ENCODE measurements at places on chromosomes 5 and 9.

GRCh38 chr5:151595411-151595826, 4.3 kb upstream of the FAT2 start:
- DNase-seq: no peak

GRCh38 chr5:109711673-109712072, 21.9 kb downstream of the MAN2A1 start:
- no peak for DNase-seq

DNA sequence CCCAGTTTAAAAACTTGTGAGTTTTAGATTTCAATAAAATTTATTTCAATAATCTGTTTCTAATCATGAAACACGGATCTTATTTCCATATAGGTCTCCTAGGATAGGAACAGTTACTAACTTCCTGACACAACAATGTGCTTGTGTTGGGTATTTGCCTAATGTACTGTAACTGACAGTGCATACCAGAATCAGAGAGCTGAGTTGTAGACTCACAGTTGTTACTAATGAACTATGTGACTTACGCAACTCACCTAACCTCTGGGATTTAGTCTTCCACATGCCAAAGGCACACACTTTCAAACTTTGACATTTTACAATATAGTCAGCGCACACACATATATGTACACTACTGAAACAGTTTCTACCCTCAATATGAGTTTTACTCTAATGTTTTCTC, 77.7 kb downstream of the HOMER1 start:
- no peak for DNase-seq

DNA sequence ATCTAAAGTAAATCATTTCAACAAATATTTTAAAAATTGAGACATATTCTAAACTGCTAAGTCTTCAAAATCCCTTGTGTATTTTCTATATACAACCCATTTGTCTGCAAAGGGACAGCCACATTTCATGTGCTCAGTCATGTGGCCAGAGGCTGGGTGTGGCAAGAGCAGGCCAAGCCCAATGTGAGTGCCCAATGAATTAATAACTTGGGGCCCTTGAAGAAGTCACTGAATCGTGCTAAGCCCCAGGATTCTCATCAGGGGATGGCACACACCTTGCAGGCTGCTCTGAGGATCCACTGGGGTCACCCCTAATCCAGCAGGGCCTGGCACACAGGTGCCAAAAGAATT, 78.2 kb upstream of the SMIM23 start:
- no peak for DNase-seq

- no peak for DNase-seq
Observed at GRCh38 chr5:136079195-136079985, 50.6 kb downstream of the TGFBI start.

DNA sequence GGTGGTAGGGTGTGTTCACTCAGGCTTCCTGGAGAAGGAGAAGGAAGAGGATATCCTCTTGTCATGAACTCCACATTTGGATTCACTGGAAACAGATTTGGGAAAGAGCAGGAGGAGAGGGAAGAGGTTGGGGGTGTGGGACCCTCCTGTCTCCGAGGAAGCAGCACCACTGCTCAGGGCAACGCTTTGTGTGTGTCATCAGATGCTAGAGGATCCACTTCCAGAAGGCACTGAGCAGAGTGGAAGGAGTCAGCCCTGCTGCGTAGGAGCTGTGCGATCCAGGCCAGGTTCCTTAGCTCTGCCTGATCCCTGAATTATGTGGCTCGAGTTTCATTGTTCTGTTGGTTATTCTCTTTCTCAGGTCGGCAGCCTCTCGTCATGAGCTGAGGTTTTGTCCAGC, 37.3 kb upstream of the TJP2 start:
- no peak for DNase-seq

- no peak for DNase-seq
Observed at GRCh38 chr9:84141741-84142370, 161.3 kb downstream of the RMI1 start.

Data from stimulated activated CD8-positive, alpha-beta memory T cell treated with anti-CD3 and anti-CD28 coated beads, Interleukin-15, amount 100 ng/mL, for 4 hours (primary cell).